ENCODE measurements at places on chromosomes 5 and 9.

GRCh38 chr9:126375386-126375785 is 48.8 kb downstream of the MVB12B start:
- DNase-seq: no peak

GRCh38 chr5:129670957-129671500 is 76.9 kb upstream of the MINAR2 start:
- DNase-seq: no peak

- no peak for DNase-seq
Measured at GRCh38 chr5:55232985-55233928, at the start of gene CCNO. Gene CCNO (minus strand): TSS chr5:55233608. CDS start chr5:55233523, 85 bp downstream.

DNA sequence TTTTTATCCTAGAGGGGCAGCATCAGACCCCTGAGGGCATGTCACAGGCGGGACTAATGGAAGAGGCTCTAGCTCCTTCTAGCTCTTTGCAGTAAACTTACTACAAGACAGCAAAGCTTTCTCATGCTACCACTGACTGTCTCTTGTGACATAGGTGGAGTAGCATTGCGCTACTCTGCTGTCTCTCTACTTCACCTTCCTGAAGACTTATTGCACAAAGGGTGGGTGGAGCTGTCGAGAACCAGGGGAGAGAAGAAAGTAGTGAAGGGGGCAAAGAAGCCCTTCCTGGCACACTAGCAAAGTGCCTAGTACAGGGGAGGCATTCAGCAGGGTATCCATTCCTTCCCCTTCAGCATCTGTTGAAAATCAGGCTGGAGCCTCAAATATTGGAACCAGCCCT is 36.1 kb upstream of the NEK6 start:
- no peak for DNase-seq

DNA sequence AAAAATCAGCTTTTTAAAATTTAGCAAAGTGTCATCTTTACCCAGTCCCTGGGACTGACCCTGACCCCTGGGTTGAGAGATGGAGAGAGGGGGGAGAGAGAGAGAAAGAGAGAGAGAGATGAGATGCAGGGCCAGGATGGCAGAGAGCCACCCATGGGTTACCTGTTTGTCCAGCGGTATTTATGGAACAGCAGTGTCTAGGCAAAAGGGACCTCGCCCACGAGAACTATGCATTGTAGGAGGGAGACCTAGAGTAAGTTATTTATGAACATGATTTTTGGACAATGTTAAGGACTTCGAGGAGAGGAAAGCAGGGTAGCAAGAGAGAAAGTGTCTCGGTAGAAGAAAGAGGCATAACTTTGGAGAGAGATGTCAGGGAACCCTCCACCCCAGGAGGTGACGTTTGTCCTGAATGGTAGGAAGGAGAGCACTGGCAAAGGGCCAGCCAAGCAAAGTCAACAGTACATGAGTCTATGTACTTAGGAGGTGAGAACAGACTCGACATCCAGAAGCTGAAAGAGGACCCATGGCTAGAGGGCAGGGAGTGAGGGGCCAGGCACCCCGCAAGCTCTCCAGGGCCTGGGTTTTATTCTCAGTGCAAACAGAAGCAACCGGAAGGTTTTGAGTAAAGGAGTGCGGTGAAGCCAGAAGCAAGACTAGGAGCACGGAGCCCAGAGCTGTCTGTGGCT is 30.5 kb upstream of the MSX2 start:
- no peak for DNase-seq

GRCh38 chr9:95508968-95509850 is 7.6 kb downstream of the PTCH1 start:
- peak; percentile 74 for DNase-seq

GRCh38 chr9:109791003-109791677 is 11.1 kb downstream of the PALM2AKAP2 start:
- DNase-seq: no peak

- DNase-seq: no peak
Measured at GRCh38 chr5:7753596-7753995, 97.3 kb downstream of the CFAP90 start.

DNA sequence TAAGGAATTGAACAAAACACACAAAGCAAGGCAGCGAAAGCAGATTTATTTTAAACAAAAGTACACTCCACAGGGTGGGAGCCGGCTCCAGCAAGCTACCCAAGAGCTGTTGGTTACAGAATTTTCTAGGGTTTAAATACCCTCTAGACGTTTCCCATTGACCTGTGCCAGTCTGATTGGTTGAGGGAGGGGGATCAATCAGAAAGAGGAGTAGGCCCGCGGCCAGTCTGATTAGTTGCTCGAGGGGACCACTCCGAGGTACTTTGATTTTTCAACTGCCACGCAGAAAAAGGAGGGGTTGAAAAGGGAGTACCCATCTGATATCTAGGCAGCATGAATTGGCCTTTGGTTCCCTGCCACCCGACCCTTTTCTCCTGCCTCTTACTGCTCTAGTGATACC is 998 bp downstream of the SRP19 start:
- DNase-seq: no peak

DNA sequence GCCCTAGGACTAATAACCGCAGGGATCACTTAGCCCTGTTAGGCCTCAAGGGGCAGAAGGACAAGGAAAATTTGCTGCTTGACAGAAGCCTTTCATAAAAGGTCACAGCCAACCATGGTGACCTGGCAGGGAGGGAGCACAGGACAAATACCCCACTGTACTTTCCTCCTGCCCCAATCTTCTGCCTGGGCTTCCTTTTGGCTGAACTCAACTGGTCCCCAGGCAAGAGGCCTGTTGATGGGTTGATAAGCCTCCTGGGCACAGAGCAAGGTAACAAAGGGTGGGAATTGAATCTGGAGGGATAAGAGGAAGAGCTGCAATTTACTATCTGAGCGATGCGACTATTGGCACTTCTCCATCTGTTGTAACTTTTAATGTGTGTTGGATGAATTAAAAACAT is 392.9 kb downstream of the RASEF start:
- no peak for DNase-seq

- no peak for DNase-seq
Measured at GRCh38 chr9:34513567-34514214, 9.1 kb downstream of the ENHO start.

DNA sequence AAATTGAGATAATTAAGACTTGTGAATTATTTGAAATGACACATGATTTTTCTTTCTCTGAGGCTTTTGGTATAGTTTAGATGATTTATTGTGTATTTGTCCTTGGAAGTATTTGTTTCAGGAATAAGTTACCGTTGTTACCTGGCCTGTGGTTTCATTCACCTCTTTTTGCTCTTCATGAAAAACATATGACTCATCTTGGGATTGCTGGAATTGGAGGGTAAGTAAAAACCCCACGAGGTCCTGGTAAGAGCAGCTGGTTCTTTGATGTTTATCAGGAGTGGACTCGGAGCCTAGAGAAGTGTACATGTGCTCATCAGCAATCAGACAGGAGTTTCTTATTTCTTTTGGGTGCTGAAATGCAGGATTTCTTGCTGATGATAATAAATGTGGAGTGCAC is 275.3 kb downstream of the PSAT1 start:
- DNase-seq: no peak

DNA sequence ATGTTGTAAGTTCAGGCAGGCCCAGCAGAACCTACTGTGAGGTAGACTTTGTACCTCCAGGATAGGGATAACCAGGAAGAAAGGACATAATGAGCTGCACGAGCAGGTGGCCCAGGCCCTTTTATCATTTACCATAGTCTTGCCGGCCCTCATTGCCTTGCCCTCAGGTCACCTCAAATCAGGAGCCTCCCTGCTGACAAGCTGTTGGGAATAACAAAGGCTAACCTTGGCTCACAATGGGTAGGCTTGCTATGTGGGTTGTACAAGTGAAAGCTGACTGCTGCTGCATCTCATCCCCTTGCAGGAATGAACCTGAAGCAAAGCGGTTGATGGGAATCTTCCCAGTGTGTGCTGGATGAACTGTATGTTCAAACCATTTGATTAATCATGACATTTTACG is 159.5 kb upstream of the ACTBL2 start:
- no peak for DNase-seq

DNA sequence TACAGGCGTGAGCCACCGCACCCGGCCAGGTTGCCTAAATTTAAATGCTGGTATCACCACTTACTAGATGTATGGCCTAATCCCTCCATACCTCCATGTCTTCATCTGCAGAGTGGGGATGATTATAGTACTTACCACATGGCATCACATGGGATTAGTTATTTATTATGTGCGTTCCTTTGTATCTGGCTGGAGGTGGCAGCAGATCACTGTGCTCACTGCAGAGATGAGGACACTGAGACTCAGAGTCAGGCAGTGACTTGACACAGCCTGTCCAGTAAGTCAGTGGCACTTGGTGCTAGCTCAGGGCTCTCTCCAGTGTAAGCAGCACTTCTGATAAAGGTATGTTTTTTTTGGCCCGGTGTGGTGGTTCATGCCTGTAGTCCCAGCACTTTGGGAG is 38.4 kb upstream of the HAND1 start:
- no peak for DNase-seq

DNA sequence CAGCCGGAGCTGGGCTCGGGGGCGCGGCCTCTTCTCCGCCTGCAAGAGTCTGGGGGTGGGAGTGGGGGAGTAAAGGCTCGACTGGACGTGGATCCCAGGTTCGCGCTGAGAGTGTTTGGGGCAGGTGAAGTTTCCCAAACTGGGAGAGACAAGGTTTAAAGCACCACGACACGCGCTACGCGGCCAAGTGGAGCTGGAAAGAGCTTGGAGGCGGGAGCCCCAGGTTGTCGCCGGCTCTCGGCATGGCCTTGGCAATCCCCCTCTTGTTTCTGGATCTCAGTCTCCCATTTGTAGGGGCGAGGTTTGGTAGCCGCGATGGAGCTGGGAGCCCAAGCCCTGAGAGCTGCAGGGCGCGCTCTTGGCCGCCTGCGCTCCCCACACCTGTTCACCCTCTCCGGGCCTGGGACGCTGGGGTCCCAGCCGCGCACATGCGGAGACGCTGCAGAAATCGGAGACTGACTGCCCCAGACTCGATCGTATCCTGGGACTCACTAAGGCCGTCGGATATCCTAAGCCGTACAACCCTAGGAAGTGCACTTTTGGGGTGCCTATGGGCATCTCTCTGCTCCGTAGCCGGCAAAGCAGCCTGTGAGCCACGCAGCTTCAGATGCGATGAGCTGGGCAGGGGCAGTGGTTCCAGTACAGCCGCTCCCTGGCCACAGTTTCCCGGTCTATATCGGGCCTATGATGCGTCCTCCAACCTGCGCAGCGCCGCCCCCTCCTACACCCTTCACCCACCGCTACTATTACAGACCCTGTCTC is 937 bp downstream of the TMOD1 start:
- no peak for DNase-seq

- DNase-seq: no peak
Measured at GRCh38 chr9:123416176-123416575, 60.2 kb downstream of the CRB2 start.

Data from cerebellar nuclear complex (tissue), 1 donor.